CD8-positive, alpha-beta T cell (primary cell): ENCODE measurements at places on chromosomes 7 and 10.

- no peak for DNase-seq
Measured at GRCh38 chr10:77300682-77301302, 336.8 kb downstream of the KCNMA1 start.

GRCh38 chr7:141511676-141512396 lies 39.4 kb upstream of the AGK start:
- no peak for DNase-seq

DNA sequence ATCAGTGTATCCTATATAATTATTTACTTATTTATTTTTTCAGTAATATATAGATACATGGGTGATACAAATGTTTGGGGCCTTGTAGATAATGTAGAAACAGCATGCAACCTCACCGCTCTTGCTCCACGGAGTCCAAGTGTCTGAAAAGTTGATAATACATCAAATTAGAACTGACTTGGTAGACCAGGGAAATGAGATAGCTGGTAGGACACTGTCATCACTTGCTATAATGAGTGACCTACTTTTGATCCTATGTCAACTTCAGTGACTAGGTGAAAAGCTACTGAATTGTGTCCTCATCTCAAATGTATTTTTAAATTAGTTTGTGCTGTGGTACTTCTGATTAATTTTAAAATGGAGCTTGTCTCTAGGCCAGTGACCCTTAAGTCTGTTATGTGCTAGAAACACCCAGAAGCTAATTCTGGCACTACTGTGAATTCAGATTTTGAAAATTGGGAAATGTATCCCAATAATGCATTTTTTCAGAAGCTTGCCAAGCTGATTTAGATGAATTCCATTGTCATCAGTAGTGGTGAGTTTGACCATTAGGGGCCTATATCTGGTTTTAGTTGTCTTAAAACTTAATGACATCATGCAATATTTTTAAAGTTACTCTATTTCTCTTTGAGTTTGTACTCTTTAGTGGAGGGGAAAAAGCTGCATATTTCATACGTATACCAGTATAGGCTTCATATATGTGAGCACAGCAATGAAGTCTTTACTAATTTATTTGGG lies 17.4 kb downstream of the CDK1 start:
- DNase-seq = no peak

DNA sequence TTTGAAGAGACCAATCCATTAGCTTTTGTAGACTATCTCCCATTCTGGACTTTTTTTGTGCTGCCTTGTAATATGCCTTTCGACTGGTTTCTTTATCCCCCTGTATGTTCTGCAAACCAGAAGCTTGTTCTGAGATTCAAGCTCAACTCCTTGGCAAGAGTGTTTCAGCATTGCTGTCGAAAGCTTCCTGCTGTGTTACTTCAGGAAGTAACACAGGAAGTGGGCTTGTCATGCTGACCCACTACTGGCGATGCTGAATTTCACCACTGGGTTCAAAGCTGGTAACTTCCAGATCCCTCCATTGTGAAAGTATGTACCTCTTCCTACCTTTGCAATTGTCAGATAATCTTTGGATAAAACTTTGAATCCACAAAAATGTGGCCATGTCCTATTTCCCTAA lies 57.9 kb upstream of the INSYN2A start:
- no peak for DNase-seq

DNA sequence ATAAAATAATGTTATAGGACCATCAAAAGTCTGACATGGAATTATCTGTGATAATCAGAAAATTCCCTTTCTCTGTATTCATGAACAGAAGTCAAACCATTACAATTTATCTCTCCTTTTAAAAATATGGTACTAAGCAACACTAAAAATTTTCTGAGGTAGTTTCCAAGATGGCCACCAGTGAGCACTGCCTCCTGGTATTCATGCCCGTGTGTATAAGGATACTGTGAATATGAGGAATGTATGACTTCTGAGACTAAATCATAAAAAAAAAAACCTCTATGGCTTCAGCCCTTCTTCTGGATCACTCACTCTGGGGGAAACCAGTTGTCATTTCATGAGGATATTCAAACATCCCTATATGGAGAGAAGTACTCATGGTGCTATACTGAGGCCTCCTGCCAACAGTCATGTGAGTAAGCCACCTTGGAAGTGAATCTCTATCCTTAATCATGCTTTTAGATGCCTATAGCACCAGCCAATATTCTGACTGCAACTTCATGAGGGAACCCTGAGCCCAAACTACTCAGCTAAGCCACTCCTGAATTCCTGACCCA lies 41.1 kb downstream of the SIRT1 start:
- DNase-seq = no peak

DNA sequence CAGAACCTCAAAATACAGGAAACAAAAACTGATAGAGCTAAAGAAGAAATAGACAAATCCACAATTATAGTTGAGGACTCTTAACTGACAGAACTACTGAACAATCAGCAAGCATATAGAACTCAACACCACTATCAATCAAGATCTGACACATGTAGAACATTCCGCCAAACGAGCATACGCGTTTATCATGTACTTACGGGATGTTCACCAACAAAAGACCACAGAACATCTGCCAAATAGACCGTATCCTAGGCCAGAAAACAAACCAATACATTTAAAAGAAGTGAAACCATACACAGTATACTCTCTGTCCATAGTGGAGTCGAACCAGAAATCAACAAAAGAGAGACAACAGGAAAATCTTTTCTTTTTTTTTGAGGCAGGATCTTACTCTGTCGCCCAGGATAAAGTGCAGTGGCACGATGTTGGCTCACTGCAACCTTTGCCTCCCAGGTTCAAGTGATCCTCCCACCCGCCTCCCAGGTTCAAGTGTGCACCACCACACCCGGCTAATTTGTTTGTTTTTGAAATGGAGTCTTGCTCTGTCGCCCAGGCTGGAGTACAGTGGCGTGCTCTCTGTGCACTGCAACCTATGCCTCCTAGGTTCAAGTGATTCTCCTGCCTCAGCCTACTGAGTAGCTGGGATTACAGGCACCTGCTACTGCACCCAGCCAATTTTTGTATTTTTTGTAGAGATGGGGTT lies 5.1 kb downstream of the GNA12 start:
- DNase-seq = no peak

GRCh38 chr10:103192451-103193106 lies 493 bp downstream of the NT5C2 start:
- peak; percentile 37 for DNase-seq

DNA sequence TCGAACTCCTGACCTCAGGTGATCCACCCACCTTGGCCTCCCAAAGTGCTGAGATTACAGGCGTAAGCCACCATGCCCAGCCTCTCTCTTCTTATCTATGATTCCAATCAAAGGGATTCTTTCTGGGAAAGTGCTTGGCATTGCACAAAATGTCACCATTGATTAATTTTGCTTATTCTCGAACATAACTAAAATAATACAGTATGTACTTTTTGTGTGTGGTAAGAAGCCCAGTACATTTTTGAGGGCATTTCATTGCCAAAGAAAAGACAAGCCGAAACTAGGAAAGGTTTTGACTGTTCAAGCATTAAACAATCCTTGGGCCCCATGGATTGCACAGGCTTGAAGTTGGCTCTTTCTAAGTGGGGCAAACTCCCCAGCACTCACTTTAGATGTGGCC lies 18.3 kb upstream of the CACUL1 start:
- no peak for DNase-seq

DNA sequence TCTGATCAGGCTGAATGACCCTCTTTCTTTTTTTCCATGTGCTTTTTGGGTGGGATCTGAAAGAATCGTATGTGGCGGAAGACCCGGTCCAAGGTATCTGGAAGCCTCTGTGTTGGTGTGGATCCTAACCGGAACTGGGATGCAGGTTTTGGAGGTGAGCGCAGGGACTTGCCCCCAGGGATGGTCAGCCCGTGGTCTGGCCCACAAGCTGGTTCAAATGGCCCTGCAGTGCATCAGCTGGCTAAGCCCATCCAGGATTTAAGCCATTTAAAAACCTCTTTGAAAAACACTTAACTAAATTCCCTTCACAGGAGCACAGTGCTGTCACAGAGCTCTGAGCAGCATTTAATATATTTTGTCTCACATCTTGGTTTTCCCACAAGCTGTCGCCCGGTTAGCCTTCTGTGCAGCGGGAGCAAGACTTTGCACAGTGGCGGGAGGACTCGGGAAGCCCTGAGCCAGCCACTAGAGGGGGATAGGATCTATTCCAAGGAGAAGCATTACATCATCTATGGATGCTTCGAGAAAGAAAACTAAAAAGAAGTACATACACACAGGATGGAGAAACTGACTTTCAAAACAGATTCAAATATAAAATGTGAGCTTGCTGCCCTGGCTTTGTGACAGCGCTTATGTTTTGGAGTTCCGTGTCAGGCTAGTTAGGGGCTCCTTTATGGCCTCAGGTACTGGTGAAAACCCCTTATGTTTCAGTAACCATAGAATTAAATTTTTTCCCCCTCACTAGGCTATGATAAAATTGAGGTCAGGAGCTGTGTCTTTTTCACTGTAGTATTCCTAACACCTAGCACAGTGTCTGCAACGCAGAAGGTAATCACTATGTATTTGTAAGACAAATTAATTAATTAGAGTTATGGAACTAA lies 11.3 kb downstream of the CPA2 start:
- DNase-seq = no peak

DNA sequence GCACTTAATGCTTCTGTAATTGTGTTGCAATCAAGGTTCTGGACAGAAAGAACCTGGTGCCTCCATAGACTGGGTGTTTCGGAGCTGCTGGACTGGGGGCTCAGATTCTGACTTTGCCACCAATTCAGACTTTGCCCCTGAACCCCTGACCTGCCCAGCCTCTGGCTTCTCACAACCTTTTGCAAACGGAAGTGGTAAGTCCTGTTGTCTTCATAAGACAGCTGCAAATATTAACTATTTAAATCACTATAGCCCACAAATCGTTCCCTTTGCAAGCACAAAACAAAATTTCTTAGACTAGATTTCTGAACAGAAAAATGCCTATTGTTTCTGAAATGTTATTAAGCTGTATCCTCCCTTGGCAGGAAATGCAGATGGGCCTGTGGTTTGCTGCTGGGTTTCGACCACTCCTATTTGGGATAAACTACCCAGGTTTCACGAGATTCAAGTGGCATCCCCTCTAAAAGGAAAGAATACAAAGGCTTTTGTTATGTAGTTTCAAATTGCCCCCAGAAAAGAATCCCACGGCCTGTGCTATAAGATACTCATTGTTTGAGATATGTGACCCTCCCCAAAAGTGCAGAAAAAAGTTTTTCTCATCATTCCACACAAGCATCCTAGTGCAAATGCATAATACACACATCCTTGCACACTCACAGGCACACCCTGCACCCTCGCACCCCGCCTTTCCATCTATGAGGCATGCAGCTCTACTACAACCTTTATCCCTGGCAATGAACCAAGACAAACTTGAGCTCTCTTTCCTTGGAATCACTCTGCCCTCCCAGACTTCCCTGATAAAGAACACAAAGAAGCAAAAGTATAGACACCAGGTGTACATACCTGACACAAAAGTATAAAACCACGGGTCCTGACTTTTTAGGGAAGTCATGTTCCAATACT lies 209.1 kb downstream of the PRPF18 start:
- DNase-seq = no peak

DNA sequence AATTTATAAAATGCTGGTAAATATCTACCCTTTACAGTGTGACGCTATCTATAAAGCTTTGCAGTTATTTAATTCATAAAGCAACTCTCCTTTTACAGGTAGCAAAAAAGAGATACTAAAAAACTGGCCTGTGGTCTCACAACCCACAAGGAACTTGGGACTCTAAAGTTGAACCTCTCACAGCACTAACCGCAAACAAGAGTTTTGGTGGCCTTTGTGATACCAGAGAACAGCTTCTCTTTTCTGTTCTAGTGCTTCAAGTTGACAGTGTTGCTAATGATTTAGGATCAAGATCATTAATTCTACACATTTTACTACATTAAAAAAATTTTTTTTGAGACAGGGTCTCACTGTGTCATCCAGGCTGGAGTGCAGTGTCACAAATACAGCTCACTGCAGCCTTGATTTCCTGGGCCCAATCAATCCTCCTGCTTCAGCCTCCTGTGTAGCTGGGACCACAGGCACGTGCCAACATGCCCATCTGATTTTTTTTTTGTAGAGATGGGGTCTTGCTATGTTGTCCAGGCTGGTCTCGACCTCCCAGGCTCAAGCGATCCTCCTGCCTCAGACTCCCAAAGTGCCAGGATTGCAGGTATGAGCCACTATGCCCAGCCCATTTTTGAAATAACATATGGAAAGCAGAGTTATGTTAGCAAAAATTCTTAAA lies 56.0 kb upstream of the ST8SIA6 start:
- no peak for DNase-seq

- DNase-seq = no peak
Measured at GRCh38 chr10:119190353-119190752, 11.7 kb upstream of the PRDX3 start.
